Foreskin keratinocyte (primary cell): ENCODE measurements at places on chromosomes 6 and 20. TPM values are rescaled to one million over a fixed set of nuclear protein-coding genes. Genes with fewer than 3 reads are reported as not detected.

GRCh38 chr20:18524646-18525045, 16.9 kb downstream of the SEC23B start:
- DNase-seq = peak; percentile 67

DNA sequence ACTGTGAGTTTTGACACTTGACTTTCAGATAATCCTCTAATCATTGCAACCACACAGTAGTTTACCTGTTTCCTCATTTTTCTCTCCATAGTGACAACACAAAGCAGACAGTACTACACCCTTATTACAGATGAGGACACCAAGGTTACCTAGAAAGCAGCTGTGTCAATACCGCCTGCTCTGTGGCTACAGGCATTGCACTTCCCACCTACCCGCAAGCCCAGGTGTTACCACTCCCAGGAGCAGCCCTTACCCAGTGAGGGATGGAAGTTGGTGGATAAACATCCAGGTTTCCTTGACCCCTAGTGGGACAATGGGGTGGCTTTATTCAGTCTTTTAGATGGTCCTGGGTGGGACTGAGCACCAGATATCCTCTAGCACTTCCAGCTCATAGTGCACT, 503.6 kb downstream of the PTPRT start:
- no peak for DNase-seq

GRCh38 chr6:8652710-8653109, 217.4 kb upstream of the SLC35B3 start:
- no peak for DNase-seq

- DNase-seq = peak; percentile 2
Observed at GRCh38 chr6:162726947-162727321, 632 bp downstream of the PRKN start.

DNA sequence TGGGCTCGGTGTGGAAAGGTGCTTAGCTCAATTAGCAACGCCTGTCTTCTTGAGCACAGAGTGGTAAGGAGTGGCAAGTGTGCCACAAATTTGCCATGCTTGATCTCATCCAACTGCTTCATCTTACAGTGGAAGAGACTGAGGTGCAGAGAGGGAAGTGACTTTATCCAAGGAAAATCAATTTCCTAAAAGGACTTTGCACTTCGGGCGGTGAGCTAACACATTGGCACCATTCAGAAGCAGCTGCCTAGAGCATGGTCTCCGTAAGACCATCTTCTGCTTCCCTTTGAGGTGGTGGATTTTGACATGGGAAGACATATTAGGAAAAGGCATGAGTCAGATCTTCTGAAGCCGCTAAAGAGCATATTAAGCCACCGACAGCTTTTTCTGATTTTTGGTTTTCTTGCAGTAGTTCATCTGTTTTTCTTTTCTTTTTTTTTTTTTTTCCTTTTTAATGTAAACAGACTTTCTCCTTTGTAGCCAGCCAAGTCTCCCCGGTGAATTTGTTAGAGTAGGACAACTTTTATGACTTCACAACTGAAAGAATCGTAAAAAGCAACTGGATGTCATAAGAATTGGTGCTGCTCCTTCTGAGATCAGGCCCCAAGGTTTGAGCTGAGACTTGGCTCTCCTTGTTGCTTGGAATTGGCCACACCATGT, 273.2 kb downstream of the CDC5L start:
- no peak for DNase-seq

DNA sequence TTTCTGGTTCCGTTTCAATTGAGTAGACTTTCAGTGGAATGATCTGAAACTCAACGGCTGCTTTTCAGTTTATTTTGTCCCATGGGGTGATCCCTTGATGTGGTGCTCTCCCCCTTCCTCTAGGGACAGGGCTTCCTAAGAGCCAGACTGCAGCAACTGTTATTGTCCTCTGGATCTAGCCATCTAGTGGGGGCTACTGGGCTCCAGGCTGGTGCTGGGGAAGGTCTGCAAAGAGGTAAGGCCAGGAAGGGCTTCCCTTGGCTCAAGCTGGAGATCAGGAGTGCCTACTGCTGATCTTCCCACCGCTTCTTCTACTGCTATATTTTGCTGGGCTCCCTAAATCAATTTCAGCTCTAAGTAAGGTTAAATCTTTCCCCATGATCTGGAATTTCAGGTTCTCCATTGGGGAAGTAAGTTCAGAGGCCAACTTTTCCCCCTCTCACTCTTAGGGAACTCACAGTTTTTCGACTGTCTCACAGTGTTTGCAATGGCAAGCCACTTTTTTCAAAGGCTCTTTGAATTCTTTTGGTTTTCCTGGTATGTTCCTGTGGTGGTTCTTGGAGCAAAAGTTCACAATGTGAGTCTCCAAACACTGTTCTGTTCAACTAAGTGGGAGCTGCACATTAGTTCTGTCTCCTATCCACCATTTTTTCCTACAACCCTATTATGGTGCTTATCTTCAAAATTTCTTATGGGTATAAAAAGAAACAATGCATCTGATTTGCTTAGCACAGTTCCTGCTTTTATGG, 286.2 kb upstream of the EXOC2 start:
- DNase-seq = no peak

DNA sequence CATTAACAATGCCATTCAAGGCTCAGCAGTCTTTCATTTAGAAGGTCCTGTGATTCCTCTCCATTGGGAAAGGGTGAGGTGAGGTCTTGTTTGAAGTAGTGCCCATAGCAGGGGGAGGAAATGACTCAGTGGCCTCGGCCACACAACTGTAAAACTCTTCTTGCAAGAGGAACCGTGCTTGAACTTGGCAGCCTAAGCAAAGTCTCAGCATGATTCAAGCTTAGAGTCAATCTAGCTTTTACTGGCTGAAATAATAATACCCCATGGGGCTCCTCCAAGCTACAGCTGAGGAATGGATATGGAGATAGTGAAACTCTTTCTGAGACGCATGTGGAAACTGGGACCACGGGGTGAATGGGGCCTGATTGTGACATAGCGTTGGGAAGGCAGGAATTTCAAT, 428.2 kb downstream of the BMP2 start:
- peak; percentile 68 for DNase-seq

GRCh38 chr6:64213697-64214096, 578.1 kb downstream of the PHF3 start:
- no peak for DNase-seq

The ARFGEF3 gene
- 0.01 TPM in 2 replicates for polyA plus RNA-seq

The LY86 gene
- polyA plus RNA-seq = not detected in 2 replicates

The SAMD5 gene
- 0.46 and 0.76 TPM in 2 replicates for polyA plus RNA-seq

The PKIB gene
- polyA plus RNA-seq = 0.94 and 2.8 TPM in 2 replicates
